Astrocyte (in vitro differentiated cells and primary cell): ENCODE measurements at places on chromosomes 16 and 17. TPM values are rescaled to one million over a fixed set of nuclear protein-coding genes. Genes with fewer than 3 reads are reported as not detected.

DNA sequence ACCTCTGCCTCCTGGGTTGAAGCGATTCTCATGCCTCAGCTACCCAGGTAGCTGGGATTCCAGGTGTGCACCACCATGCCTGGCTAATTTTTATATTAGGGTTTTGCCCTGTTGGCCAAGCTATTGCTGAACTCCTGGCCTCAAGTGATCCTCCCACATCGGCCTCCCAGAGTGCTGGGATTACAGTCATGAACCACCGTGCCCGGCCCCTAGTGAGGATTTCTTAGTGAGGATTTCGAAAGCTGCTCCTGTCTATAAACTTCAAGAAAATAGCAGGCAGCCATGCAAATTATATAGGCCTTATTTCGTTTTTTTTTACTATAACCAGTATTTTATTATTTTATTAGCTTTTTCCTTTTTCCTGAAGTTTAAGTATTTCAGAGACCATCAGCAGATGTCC lies 41.6 kb downstream of the EPN2 start:
- no peak for DNase-seq

- DNase-seq, result no peak
Measured at GRCh38 chr16:3183445-3184139, 4.4 kb upstream of the OR1F1 start.

- no peak for DNase-seq
Measured at GRCh38 chr16:85566561-85567100, 46.5 kb upstream of the GSE1 start.

- DNase-seq, result no peak
Measured at GRCh38 chr16:4240624-4241023, 1.3 kb downstream of the SRL start.

GRCh38 chr16:49575346-49576172 lies 202.0 kb downstream of the C16orf78 start:
- no peak for DNase-seq

The DUSP14 gene
- 64.3 and 69.1 TPM in 2 replicates for total RNA-seq
